Foreskin keratinocyte (primary cell): ENCODE measurements at places on chromosomes 1 and 21.
A peak's percentile ranks its signal among the peaks of the same experiment; 100 is the strongest.

GRCh38 chr1:20351911-20352701 lies 61.4 kb downstream of the VWA5B1 start:
- DNase-seq: no peak

DNA sequence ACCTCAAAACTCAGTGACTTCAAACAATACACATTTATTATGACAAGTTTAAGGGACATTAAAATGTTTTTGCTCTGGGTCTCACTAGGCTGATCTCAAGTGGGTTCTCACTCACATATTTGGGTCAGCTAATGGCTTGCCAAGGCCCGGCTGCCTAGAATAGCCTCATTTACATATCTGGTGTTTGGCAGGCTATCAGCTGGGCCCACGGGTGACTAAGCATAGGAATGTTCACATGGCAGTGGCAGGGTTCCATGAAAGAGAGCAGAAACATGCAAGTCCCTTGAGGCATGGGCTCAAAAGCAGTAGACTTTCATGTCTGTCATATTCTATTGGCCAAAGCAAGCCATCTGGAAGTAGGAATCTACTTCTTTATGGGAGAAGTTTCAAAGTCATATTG lies 492.6 kb downstream of the KCNT2 start:
- DNase-seq: no peak

- no peak for DNase-seq
Observed at GRCh38 chr1:198660341-198661261, 21.8 kb downstream of the PTPRC start.

DNA sequence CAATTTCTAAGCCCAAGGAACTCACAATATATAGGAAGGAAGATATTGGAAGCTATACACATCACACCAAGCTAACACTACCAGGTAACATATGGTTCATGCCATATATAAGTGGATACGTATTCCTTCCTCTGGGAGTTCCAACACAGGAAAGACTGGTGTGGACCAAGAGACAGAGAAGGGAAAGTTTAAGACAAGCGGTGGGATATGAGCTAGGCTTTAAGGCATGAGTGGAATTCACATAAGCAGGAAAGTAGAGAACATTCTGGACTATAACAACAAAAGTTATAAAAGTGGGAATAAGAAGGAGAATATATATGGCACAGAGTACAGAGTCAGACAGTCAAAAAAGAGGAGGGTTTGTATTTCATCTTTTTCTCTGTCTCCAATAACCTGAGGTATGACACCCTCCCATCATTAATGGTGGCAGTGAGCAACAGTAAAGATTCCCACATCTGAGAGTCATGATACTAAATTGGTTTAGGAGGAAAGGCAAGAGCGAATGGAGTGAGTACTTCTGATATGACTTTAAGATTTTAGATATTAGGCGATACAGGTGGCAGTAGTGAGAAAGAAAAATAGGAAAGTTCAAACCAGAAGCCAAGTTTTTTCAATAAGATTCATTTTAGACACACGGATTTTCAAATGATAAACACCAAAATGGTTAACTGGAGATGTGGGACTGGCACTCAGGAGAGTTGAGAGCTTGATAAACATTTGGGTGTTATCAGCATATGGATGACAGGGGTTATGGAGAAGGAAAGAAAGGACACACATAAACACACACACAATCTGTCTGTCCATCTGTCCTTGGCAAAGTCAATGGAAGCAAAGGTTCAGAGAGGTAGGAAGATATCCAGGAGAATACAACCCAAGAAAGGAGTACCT lies 87.4 kb upstream of the TTC39A start:
- DNase-seq: no peak

GRCh38 chr21:45982758-45983648 lies 1.4 kb downstream of the COL6A1 start:
- no peak for DNase-seq

- DNase-seq: no peak
Observed at GRCh38 chr1:151978922-151979321, 14.7 kb downstream of the S100A10 start.

GRCh38 chr1:172776071-172776470 lies 117.2 kb downstream of the FASLG start:
- no peak for DNase-seq

DNA sequence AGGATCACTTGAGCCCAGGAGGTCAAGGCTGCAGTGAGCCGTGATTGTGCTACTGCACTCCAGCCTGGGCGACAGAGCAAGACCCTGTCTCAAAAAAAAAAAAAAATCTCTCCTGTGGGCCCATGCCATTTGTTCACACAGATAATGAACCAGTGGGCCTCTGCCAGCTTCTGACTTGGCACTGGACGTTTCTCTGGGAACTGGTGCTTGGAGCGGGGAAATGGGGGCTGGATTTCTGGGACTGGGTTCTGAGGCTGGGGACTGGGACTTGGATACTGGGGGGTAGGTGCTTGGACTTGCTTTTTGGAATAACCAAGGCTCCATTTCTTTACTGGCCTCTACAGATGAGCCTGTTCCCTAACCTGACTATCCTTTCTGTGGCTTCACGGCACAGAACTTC lies 9.7 kb downstream of the IFI6 start:
- DNase-seq: no peak

DNA sequence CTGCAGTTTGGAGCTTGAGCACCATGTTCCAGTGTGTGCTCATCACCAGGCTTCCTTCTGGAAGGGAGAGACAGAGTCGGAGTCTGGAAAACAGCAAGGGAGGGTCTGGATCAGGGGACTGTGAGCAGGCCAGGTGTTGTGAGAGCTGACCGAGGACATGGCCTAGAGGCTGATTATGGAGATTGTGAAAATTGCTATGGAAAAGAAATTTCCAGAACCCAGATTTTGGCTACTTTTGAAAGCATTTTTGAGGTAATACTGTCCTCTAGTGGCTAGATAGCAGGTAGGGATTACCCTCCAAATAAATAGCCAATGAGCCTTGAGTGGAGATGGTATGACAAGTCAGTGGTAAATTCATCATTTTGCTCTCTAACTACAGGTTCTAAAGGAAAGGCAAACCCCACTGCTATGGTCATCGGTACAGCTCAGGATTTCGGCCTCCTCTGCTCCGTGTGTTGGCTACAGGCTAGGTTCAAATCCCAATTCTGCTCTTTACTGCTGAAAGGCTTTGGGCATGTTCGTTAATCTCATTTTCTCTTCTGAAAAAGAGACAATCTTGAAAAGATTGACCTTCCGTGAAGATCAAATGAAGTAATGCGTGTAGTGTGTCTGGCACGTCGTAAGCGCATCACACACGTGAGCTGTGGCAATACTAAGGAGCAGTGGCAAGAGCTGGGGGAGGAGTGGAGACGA lies 1.0 kb upstream of the HAO2 start:
- DNase-seq: peak; percentile 51

GRCh38 chr1:25672763-25673409 lies 56.3 kb downstream of the MAN1C1 start:
- peak; percentile 26 for DNase-seq

DNA sequence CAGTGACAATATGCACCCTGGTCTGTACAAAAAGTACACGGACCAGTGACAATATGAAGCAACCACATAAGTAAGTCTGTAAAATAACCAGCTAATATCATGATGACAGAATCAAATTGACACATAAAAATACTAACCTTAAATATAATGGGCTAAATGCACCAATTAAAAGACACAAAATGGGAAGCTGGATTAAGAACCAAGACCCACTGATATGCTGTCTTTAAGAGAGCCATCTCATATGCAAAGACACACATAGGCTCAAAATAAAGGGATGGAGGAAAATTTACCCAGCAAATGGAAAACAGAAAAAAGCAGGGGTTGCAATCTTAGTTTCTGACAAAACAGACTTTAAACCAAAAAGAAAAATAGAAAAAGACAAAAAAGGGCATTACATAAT lies 70.4 kb upstream of the VCAM1 start:
- DNase-seq: no peak

DNA sequence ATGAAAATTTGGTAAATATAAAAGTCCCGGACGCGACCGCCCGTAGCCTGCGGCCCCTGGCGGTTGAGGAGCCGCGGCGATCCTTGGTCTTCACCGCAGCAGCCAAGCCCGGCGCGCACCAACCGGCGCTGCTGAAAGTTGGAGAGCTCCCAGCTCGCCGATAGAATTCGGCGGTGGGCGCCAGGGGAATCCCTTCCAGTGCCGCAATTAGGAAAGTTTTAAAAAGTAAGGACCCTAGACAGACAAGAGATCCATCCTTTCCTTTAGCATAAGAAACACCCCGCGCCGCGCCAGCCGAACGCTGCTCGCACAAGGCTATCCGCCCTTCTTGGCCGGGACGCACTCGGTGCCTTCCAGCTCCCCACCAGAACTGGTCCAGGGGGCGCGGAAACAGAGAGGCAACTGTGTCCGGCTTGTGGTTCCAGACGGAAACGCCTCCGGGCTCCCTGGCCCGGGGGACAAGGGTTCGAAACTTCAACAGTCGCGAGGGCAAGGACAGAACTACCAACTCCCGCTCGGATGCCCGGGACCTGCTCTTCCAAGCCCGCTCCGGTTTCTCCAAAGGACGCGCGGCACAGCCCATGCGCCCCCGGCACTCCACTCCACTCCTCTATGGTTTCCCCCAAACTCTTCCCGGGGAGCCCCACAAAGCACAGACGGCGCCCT lies 1.7 kb downstream of the FAM78B start:
- peak; percentile 32 for DNase-seq

DNA sequence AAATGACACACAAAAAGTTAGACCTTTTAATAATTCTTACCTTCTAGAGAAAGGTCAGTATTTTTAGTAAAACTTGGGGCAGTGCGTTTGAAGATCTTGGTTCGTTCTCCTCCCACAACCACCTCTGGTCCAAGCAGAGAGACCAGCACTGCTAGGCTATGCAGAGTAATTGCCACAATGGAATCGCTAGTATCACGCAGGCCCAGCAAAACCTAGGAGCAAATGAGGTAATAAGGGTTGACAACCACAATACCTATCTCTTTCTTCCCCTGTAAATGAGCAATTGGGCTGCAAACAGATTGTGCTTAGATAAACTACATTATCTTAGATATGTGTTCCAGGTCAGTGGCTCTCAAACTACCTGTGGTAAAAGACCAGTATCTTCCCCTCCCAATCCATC lies 34.7 kb downstream of the SCYL3 start:
- DNase-seq: no peak

DNA sequence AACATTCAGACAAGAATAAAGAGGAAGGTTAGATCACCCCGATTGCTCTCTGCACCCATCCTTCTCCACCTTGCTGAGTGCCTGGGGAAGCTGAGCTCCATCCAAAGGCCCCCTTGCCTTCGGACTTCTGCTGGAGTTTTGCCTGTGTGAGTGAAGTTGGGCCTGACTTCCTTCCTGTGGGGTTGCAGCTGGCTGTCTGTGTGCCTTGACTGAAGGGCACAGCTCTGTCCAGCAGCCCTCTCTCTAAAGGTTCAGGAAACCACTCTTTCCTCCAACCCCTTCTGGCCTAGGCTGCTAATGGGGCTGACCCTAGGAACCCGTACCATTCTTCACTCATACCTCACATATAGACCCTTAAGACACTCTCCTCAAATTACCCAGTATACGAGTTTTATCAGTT lies 173.4 kb upstream of the HMCN1 start:
- DNase-seq: no peak

- DNase-seq: no peak
Observed at GRCh38 chr1:84570436-84571149, 3.6 kb downstream of the CTBS start.

DNA sequence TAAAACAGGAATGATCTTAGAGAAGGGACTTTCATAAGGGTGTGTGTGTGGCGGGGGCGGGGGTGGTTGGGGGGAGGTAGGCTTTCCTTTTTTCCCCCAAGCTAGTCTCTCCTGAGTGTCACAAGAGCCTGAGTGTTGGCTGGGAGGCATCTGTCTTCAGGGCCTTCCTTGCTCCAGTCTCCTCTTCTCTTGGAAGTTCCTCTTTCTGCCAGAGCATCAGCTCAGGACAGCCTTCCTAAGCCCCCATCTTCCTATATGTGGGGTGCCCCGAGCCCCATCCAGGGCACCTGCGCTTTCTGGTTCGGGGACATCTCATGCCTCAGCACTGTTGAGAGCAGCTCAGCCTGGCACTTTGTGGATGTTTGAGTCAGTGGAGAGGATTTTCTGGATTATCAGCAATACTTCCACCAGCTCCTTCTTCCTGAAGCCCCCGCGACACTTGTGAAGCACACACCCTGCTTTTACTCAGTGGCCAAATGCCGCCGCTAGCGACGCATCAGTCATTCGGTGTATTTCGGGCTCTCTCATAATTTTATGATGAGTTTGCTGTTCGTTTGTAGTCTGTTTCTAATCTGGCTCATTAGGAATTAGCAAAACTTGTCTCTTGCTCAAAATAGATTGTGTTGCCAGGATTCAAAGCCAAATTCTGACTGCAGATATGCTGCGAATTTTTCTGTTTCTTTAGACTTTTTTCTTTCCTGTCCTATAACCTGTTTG lies 61.7 kb downstream of the GALNT2 start:
- no peak for DNase-seq

DNA sequence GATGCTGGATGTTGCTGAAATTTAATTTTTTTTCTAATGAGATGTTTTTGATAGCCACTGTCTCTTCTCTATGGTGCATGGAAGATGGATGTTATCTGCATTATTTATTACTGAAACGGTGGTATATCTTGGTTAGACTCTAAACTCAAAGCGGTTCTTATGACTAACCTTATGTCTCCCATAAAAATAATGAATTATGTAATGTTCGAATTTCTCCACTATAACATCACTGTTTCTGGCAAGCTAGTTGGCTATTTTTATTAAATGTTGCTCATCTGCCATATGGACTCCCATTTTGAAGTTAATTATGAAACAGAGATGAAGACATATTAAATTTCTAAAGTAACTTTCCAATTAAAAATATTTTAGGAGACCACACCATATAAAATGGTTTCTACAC lies 808.6 kb upstream of the ADGRL4 start:
- no peak for DNase-seq

GRCh38 chr21:17777072-17777765 lies 41.9 kb downstream of the C21orf91 start:
- no peak for DNase-seq

DNA sequence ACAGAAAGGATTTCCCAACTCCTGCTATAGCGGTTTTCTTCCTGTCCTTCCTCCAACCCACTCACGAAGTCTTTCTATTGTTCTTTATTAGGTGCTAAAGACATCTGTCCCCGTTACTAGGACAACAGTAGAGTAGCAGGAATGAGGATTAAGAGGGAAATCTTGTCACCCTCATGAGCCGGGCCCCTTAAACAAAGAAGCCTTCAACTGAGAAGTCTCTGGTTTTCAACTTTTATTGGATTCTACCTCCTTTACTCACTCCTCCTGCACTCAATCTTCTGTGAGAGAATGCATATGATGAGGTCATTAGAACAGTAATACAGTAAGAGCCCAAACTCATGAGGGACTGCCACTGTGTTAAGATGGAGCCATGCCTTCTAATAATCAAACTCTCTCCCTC lies 206.3 kb downstream of the OMA1 start:
- no peak for DNase-seq

GRCh38 chr21:32044205-32045180 lies 171.7 kb downstream of the HUNK start:
- no peak for DNase-seq
